ENCODE measurements at places on chromosomes 1 and 21. TPM values are rescaled to one million over a fixed set of nuclear protein-coding genes. Genes with fewer than 3 reads are reported as not detected.

Gene NCF2
- 8.3 TPM for total RNA-seq

Gene MATN1
- not detected for total RNA-seq

Gene BCL10
- total RNA-seq = 9.3 TPM

Gene SRGAP2C
- 9.3 TPM for total RNA-seq

Gene TNFRSF8
- total RNA-seq = not detected

Gene GABPA
- 8.9 TPM for total RNA-seq

Gene MRTO4
- 17.6 TPM for total RNA-seq

Gene TTF2
- 9.6 TPM for total RNA-seq

Gene TFB2M
- total RNA-seq = 8.3 TPM

Gene TMEM125
- 51.1 TPM for total RNA-seq

Gene SPRR2G
- total RNA-seq = not detected

Gene GCSAML
- 0.66 TPM for total RNA-seq

- DNase-seq = no peak
Observed at GRCh38 chr1:107964336-107965109, 457 bp downstream of the VAV3 start.

DNA sequence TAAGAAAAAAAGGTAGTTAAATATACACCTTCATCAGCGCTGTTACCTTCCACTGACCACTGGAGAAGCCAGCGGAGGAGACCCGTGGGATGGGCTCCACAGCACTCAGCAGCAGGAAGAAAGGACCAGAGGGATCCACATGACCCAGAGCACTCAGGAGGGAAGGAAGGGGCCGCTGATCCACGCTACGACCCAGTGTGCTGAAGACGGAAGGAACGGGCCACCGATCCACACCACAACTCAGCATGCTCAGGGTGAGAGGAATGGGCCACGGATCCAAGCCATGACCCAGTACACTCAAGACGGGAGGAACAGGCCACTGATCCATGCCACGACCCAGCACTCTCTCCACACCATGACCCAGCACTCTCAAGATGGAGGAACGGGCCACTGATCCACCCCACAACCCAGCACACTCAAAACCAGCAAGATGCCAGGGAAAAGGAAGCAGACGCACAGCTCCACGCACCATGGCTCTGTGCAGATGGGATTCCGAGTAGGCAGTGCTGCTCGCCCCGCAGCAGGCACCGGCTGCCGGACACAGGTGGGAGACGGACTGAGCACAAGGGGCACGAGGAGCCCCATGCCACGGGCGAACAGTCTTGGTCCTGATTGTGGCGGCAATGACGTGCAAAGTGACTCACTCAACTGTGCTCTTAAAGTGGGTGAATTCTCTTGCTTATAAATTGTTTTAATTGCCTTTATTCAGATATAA is 8.7 kb downstream of the WRAP73 start:
- no peak for DNase-seq

DNA sequence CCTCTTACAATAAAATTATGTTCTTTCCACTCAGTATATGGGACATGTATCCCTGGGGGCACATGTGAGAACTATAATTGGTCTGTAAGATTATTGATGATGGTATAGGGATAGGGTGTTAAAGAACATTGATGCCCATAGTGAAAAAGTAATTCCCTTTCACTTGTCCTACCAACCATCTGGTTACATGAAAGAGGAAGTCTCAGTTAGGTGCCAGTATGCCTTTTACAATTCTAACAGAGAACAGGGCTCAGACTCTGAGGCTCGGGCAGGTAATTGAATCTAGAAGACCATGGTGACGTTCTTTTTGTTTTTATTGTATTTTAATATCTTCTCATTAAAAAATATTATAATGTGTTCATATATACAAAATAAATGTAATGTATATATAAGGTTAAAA is 113.6 kb downstream of the FGGY start:
- DNase-seq = no peak

- no peak for DNase-seq
Observed at GRCh38 chr1:230752407-230752806, 5.2 kb downstream of the CAPN9 start.

DNA sequence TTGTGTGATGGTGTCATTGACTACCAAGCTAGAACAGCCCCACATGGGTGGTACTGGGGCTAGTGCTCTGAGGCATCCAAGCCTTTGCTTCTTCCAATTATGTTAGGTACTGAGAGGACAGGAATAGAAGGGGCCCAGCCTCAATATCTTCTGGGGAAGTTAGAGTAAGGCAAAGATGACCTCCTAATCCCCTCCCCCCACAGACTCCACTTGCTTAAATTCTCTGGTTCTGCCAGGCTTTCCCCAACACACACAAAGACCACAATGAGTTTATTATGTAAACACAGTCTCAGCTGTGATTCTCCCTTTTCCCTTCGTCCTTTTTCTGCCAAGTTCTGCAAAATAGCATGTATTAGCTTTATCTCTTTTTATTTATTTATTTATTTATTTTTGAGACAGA is 3.1 kb upstream of the TACSTD2 start:
- DNase-seq = no peak

DNA sequence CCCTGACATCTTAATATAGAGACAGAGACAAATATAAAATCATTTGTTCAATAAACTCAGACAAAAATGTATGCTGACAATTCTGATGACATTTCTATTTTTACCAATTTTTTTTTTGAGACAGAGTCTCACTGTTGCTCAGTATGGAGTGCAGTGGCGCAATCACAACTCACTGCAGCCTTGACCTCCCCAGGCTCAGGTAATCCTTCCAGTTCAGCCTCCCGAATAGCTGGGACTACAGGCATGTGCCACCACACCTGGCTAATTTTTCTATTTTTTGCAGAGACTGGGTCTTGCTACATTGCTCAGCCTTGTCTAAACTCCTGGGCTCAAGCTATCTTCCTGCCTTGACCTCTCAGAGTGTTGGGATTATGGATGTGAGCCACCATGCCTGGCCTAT is 13.6 kb upstream of the SIKE1 start:
- no peak for DNase-seq

DNA sequence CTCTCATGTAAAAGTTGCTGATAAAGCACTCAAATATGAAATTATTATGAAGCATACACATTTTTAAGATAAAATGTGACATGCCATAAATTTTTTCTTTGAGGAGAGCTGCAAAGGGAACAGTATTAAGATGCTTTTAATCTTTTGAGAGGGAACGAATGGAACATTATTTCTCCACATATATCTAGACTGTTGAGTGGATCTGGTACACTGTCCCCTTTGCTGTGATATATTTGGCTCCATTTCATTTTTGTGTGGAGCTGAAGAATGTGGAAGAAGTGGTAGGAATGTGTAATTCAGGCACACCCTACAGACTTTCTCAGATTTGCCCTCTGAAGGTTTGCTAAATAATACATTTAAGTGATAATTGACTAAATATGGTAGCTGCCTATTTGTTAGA is 31.7 kb downstream of the PGM1 start:
- no peak for DNase-seq

DNA sequence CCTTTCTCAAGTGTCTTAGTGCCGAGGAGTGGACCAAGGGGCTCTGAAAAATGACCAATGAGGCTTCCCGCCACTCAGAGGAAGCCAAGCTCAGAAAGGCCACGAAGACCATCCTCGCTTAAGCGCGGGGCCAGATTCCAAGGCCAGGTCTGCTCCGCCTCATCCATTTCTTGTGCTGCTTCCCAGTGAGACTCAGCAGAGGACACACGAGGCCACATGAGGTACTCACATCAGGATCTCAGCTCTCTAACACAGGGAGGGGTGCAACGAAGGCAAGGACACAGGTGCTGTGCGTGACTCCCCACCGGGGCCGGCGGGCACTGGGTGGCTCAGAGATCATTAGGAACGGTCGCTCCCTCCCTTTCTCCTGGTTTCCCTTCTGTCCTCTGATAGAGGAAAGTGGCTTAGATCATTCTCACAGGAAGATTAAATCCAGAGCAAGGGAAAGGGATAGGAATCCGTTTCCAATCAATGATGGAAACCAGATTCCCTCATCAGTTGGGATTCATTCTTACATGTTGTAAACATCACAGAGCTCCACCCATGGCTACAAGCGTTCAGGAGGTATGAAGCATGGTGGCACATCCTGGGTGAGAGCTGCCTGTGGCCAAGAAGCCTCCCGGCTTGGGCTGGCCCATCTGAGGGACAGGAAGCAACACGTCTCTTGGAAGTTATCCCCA is 46.7 kb downstream of the CAPZB start:
- no peak for DNase-seq

GRCh38 chr1:55418208-55419000 is 203.2 kb upstream of the USP24 start:
- DNase-seq = no peak

GRCh38 chr1:30525971-30526651 is 197.3 kb downstream of the MATN1 start:
- DNase-seq = no peak

GRCh38 chr1:198598796-198599321 is 40.0 kb upstream of the PTPRC start:
- no peak for DNase-seq

DNA sequence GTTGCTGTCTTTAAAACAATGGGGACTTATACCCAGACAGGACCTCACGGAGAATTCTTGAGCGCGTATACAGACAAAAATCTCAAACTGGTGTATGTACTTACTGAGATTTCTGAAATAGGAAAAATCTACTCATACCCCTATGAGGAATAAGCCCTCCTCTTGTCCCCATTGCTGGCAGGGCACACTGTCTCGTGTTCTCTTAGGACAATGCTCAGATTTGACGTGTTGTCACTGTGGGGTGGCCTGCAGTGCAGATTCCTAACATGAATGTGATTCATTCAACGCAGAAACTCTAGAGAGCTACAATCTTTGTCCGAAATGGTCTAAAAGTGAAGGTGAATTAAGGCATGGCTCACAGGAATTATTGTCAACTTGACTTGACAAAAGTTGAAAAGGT is 31.1 kb upstream of the PDE9A start:
- DNase-seq = no peak

DNA sequence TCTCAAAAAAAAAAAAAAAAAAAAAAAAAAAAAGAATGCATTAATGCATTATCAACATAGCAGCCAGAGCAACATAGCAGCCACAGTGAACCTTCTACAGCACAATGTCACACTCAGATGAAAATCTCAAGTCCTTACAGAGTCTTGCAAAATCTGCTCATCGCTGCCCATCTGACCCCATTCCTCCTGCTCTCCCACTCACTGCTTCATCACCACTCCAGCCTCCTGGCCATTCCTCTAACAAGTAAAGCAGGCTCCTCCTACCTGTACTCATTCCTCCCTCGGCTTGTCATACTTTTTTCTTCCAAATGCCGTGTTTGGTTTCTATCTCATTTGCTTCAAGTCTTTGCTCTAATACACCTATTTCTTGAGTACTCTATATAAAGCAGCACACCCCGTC is 29.5 kb downstream of the BRINP2 start:
- no peak for DNase-seq

- DNase-seq = no peak
Observed at GRCh38 chr1:147338571-147338970, 96.1 kb downstream of the CHD1L start.

- DNase-seq = no peak
Observed at GRCh38 chr1:8765198-8765597, 52.2 kb downstream of the RERE start.

- no peak for DNase-seq
Observed at GRCh38 chr1:172397221-172397620, 23.3 kb upstream of the C1orf105 start.

- no peak for DNase-seq
Observed at GRCh38 chr1:186849271-186849671, 20.5 kb downstream of the PLA2G4A start.

GRCh38 chr1:65445837-65446236 is 25.4 kb downstream of the LEPR start:
- DNase-seq = no peak

DNA sequence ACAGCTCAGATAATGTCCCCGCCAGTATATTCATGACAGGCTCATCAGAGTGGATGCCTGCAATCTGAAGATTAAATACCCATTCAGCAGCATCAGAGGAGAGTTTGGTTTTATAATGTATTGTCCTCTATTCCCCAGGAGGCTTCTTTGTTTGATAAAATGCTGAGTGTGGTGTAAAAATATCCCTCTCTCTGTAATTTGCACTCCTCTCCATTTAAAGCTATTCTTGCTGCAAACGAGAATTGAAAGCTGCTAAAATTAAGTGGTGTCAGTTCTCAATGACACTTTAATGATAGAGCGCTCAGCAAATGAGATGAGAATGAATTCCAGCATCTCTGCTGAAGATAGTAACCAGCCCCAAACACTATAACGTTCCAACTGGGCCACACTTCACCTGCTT is 205.7 kb upstream of the RRP15 start:
- DNase-seq = no peak

DNA sequence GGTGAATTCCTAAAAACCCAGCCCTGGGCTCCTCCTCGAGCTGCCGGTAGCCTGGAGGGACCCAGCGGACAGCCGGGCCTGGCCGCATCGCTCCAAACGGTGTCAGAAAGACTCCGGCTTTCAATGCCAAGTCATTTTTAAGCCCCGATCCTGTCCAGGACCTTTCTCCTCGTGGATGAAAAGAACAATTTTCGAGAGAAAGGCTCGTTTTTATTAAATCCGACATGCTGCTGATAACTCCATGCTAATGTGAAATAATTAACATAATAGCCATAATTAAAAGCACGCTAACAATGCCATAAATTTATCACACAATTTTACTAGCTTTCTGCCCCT is 4.6 kb upstream of the FOXD3 start:
- DNase-seq = no peak

- no peak for DNase-seq
Observed at GRCh38 chr21:26469789-26470188, 103.3 kb downstream of the CYYR1 start.

GRCh38 chr1:88800382-88801051 is 90.8 kb downstream of the GTF2B start:
- DNase-seq = peak; percentile 16

DNA sequence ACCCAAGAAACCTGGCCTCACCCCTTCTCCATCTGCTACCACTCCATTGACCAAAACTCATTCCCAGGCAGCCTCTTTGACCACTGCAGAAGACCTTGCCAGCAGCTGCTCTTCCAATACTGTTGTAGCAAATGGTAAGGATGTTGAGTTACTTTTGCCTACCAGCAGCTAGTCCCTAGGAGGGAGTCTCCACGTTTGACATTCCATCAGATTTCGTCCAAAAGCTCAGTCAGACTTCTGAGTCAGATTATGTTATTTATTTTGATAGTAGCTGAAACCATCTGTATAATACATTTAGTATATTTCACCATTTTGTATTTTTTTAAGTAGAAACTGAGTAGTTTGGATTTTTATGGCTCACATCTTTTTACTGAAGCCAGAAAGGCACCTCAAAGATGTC is 51.5 kb upstream of the WNT2B start:
- DNase-seq = no peak

DNA sequence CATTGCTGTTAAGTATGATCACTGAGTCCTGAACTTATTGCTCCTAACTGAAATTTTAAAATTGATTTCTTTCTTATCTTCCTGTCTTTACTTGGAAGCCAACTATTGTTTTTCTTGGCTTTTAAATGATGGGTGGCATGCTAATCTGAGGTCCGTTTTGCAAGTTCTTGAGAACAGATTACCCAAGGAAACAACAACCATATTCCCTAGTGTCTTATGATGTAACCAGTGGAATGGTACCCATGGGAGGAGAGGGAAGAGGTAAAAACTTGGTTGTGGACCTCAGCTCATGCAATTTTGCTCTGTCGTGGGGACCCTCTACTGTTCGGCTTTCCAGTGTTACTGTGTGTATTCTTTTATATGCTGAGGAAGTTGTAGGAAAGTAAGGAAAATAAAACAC is 454.8 kb upstream of the ADAMTS5 start:
- DNase-seq = no peak

- DNase-seq = peak; percentile 68
Observed at GRCh38 chr1:206685769-206686477, 1.2 kb downstream of the MAPKAPK2 start.

Measured in body of pancreas (tissue), 4 donors.